GOT3 (cell line): ENCODE measurements at places on chromosomes 1 and 21.

- DNase-seq = no peak
These were observed 5.1 kb downstream of the SYDE2 start for GRCh38 chr1:85195703-85196102.

DNA sequence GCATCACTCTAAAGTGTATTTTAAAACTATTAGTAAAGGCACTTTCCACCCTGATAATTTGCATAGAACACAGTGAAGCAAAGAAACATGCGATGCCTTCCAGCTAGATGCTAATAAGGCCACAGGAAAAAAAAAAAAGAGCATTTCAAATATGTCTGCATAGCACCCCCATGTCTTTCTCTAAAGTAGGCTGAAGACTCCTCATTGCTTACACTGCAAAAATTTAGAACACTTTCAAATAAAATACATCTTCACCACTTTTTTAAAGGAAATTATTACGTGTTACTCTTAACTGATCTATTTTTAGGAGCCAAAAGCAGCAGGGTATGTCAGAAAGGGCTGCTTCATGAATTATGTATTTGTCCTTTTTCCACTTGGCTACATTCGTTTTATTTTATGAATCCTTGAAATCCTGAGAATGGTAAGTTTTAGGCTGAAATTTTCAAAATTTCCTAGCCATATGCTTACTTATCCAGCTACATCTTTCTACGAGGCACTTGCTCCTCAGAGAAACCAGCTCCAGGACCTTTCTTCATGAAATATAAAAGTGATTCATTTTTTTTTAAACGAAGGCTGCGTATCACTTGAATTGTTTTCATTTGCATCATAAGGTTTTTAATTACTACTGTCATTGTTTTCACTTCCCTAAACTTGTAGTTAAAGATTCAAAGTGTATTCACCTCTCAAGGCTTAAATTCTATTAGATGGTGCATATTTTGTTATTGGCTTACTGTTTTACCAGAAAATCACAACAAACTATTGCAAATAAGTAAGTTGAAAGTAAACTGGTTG lies 513.0 kb downstream of the PTPRC start:
- DNase-seq = no peak

- no peak for DNase-seq
These were observed 33.0 kb upstream of the LRRC38 start for GRCh38 chr1:13546791-13547190.

GRCh38 chr1:24683713-24684162 lies 40.6 kb downstream of the SRRM1 start:
- DNase-seq = no peak

DNA sequence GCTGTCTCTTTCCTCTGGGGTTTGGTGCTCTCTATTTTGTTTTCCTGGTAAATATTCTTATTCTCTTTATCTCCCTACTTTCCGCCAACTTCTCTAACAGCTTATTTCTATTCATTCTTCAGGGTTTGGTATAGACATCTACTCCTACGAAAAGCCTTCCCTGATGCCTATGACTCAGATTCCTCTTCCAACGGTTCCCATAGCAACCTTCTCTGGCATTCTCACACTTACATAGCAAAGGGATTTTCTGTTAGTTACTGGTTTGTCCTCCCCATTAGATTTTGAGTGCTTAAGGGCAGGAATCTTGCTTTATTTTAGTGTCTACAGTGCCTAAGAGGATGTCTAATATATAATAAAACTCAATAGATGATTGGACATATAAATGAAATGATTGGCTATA lies 407.6 kb upstream of the DEPDC1 start:
- DNase-seq = no peak

- DNase-seq = no peak
These were observed 366.3 kb downstream of the MRPL39 start for GRCh38 chr21:25240974-25241373.

DNA sequence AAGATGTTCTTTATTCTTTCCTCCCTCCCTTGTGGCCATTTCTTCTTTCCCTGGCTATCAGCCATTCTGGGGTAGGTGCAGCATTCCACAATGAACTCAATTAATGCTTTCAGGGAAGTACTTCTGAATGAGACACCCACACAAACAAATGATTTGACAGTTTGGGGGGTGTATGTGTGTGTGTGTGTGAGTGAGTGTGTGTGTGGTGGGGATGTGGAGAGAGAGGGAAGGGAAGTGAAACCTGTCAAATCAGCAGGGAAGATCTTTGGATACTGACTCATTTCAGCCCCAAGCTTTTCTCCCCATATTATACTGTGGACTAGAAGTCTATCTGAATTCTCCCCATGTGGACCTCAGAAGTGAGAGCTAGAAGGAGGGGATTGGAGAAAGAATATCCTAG lies 154.9 kb upstream of the CD34 start:
- no peak for DNase-seq

GRCh38 chr1:80293818-80294217 lies 1287.3 kb upstream of the ADGRL4 start:
- DNase-seq = no peak

GRCh38 chr1:81598623-81599022 lies 202.1 kb upstream of the ADGRL2 start:
- DNase-seq = no peak

DNA sequence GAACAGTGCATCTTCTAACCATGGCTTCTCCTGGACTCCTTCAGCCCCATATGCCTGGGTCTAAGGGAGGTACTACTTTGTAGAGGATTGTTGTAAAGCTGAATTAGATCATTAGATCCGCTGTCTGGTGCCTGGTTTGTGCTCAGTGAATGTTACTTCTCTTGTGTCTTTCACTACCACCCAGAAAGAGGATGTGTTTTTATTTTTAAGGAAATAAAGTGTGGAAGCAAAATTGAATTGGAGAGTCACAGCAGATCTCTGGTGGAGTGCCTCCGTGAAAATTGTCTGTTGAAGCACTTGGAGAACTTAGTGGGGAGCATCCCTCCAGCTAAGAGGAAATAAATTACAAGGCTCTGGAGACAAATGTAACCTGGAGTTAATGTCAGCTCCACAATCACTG lies 101.8 kb upstream of the ARTN start:
- DNase-seq = no peak

DNA sequence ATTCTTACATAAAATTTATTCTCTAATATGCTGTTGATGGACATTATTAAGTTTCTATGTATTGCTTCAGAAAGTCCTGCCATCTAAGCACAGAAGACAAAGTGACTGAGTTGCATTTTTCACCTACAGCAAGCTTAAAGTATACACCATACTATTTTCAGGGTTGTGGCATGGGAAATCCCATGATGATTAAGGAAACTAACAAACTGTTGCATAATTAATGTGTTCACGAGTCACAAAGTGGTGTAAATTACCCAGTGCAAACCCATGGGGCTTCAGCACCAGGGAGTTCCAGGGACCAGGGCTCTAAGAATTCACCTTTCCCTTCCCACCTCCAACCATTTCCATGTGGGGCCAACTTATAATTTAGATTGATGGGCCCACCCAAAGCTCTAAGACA lies 81.9 kb upstream of the NR5A2 start:
- DNase-seq = no peak

- no peak for DNase-seq
These were observed 283.9 kb downstream of the KCNT2 start for GRCh38 chr1:196324345-196324744.

GRCh38 chr1:77276941-77277340 lies 4.9 kb upstream of the AK5 start:
- DNase-seq = no peak

- DNase-seq = no peak
These were observed 17.6 kb downstream of the FCRL4 start for GRCh38 chr1:157580179-157580827.

- no peak for DNase-seq
These were observed 50.5 kb downstream of the PDE9A start for GRCh38 chr21:42703965-42704364.

DNA sequence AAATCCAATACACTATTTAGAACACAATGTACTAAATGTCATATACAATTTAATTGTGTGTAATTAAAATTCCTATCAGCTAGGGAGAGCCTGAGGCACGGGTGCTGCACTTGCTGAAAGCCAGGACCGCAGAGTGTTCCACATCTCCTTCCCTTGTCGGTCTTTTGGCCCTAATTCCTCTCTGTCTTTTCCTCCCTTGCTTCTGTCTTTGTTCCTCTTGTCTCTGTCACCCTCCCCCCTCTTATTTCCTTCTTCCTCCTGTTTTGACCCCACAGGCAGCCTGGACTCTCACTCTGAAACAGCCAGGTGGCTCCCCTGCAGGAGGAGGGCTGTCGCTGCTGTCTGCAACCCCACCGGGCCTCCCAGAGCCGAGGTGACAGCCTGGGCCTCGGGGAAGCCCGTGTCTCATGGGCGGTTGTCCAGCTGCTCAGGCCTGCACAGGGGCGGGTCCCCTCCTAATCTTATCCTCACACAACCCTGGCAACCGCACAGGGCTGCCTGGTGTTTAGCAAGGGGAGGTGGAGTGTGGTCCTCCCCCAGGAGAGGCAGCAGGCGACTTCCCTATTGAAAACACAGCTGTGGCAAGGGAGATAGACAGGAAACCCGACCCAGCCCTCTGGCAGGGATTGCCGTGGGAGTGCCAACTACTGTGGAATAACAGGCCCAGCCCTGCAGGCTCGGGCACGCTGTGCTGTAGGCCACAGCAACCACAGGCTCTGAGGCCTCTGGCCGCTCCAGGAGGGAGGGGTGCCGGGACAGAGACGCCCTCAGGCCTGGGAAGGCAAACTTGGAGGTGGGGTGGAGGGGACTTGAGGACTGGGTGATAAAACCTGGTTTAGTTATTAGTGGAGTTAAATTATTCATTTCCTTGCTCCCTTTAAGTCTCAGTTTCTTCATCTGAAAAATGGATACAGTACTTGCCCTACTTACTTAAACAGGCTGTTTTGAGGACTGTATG lies 68.8 kb upstream of the WDR26 start:
- DNase-seq = peak; percentile 36

DNA sequence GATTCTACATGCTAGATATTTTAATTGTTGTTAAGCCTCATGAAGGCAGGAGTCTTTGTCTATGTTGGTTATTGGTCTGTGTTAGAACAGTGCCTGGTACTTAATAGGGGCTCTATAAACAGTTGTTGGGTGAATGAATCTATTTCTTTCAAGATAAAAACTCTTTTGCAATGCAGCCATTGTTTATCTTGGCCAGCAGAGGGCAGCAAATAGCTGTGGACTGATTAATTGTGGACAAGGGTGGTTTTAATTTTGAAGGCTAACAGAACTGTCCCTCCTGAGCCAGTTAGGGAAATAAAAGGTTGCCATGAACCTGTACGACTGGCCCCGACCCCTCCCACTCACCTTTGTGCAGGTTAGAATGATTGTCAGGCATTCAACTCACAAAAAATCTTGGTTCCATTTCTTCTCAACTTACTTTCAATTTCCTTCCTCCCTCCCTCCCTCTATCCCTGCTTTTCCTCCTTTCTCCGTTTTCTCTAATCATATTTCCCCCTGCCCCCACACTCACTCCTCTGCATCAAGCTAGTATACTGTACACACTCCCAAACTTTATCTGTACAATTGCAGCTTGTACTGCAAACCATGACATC lies 66.3 kb upstream of the DIRAS3 start:
- DNase-seq = no peak

DNA sequence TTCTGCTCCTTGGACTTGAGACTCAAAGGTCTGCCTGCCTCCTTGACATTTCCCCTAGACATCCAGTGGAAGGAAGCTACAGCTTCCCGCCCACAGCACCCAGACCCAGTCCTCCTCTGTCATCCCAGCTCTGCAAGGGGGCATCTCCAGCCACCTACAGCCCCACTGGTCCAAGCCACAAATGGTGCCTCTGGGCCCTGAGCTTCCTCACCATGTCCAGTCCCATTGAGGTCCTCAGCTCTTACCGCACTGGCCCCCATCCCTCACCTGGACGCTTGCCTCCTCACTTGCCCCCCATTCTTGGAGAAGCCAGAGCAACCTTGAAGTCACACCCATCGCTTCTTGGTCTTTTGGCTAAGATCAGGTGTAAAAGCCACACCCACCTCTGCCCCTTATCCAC lies 13.2 kb downstream of the PODN start:
- DNase-seq = no peak

DNA sequence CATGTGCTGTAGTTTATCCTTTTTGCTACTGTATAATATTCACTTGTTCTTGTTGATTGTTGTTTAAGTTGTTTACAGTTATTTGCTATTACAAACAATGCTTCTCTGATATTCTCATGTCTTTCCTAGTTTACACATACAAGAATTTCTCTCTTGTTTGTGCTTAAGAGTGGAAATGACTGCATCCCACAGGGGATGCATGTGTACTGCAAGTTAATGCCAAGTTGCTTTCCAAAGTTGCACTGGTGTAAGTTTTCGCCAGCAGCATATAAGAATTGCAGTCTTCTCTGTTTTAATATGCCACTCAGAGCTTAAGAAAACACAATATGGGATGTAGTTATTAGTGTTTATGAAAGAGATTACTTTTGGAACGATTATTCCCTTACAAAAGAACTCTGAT lies 97.7 kb downstream of the NEK7 start:
- no peak for DNase-seq

- no peak for DNase-seq
These were observed 29.4 kb downstream of the VAV3 start for GRCh38 chr1:107935396-107936064.

DNA sequence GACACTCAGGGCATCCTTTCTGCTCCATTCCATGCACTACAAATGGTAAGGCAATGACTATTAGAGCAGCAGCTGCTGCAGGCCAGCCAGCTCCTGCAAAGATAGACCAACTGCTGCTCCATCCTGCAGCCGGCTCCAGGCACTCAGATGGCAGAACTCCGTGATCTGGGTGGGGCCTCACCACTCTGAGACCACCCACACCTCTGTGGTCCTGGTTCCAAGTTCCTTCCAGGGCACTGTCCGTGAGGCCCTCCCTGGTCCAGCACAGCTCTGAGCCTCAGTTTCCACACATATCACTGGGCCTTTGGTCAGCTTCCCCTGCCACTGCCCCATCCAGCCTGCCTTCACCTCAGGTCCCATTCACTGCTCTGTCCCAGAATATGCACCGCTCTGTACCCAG lies 114.7 kb downstream of the DMRTB1 start:
- DNase-seq = no peak

GRCh38 chr1:210662291-210663050 lies 333.8 kb downstream of the HHAT start:
- DNase-seq = no peak

DNA sequence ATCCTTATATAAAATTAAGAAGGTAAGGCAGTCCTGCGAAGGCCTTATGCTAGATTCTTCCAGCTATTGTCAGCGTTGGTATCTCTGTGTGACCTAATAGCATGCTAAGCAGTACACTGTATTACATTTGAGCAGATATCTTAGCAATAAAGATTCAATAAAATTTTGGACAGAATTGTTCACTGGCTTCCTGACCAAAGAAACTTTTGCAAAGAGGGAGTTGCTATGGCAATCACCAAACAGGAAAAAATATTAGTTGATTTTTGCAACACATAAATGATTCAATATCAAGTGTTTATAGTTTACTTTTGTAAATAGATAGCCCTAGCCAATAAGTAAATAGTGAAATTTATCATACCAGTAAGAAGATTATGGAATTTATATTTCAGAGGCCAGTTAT lies 31.0 kb upstream of the PLEKHO1 start:
- DNase-seq = no peak

DNA sequence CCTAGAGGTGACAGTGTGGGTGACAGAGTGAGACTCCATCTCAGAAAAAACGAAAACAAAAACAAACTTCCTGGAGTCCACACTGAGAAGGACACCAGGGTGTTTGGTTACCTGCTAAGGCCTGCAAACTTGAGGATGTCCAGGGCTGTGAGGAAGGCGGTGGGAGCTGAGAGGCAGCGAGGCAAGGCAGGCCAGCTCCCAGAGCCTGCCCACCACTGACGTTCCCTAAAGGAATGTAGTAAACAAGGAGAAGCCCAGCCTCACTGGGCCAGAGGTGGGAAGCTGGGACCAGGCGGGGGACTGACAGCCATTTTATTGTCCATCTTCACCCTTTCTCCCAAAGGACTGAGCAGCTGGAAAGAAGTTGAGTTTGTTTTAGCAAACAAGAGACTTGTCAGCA lies 24.1 kb downstream of the SHISA4 start:
- no peak for DNase-seq
